ENCODE measurements at places on chromosomes 3 and 15.

DNA sequence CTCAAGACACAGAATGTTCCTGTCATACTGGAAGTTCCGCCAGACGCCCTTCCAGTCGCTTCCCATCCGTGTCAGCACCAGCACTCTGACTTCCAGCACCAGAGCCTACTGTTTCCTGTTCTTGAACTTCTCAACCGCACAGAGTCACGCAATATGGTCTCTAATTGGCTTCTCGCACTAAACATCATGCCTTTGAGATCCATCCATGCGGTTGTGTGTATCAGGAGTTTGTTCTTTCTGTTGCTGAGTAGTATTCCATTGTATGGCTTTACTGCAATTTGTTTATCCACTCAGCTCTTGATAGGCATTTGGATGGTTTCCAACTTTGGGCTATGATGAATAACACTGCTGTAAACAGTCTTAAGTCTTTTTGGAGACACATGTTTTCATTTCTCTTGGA lies 112.1 kb downstream of the LRRK1 start:
- DNase-seq: no peak

- DNase-seq: no peak
These were observed 154.3 kb downstream of the ECT2 start for GRCh38 chr3:172904711-172905373.

DNA sequence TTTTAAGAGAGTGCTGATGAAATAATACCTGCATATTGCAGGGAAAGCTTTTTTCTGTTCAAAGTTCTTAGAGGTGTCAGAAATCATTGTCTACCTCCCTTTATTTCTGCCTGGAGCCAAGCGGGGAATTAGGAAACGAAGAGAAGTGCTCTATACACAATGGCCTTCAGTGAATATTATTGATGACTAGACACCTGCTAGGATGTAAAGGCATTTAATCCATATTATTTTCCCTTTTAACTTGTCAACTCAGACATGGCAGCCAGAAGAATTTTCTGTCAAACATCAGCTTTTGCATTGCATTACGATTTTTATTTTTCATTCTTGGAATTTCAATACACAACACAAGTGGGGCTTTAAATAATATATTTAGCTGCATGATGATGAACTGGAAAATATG lies 24.7 kb downstream of the CADM2 start:
- DNase-seq: no peak

DNA sequence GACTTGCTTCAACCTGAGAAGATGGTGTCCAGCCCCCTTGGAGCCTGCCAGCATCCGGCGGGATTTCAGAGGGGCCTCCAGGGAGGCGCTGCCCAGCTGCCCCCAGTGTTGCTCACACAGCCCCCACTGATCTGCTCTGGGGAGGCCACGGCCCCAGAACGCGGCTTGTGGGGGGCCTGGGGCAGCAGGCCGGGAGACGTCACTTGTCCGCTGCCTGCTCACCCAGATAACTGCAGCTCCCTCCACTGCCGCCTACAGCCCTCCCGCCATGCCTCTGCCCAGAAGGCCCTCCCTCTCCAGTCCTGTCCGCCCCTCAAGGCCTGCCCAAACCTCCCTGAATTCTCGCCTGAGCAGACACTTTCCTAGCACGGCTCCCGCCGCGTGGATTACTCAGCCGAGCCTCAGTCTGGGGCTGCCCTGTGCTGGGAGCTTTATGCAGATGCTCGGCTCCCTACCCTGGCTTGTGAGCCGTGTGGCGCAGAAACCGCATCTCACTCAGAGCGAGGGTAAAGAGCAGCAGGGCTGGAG lies 17.2 kb upstream of the ADIPOQ start:
- no peak for DNase-seq

- DNase-seq: no peak
These were observed 188.3 kb upstream of the CTDSPL start for GRCh38 chr3:37673401-37673800.

DNA sequence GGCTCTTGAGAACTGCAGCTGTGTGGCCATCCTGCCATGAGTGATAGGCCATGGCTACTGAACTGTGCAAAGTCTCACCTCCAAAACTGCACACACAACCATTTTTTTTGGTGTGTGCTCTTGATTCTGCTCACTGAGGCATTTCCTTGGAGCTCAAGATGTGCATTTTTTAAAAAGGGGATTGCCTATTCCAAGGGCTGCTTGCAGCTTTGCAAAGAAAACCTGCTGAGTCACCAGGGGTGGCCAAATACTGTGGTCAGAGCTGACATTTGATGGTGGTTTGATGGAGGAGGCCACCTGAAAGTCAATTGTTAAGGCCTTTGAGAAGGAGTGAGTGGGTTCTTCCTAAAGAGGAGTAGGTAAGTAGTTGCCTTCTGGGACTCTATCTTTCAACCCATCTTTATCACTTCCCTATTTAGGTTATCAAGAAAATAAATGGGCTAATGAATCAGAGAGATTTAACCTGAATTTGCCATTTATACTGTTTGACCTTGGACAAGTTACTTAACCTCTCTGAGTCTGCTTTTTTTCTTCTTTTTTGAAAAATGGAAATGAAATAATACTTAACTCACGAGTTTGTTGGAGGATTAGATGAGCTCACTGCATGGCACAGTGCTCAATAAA lies 87.9 kb downstream of the CHST2 start:
- DNase-seq: no peak

DNA sequence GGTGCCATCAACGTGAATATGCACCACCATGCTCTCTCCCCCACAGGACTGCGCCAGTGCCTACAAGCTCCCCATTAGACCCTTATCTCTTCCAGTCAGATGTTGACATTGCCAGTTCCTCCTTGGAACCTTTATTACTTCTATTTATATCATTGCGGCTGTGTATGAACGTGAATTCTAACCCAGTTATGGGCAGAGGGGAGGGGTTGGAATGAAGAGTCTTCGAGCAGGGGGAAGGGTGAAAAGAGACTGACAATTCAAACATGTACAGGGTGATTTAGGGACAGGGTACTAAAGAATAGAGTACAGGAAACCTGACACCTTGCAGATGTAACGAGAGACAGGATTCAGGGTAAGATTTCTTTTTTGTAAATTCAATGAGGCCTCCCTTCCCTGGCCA lies 41.8 kb upstream of the ST6GAL1 start:
- no peak for DNase-seq

DNA sequence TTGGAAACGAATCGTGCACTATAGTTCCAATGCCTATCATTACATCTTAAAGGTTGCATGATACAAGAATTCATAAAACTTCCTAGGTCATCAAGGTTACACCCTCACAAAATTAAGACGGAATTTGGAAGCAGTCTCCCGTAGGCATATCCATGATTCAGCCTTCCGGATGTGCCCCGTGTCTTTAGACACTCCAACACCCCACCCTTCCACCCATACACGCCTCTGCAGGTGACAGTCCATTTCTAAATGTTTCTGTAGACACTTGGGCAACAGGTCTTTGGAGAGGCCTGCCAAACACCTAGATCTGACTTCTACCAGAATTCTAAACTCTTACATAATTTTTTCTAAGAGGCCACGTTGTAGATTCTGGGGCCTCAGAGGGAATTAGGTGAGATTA lies 49.8 kb downstream of the LDHAL6B start:
- no peak for DNase-seq

DNA sequence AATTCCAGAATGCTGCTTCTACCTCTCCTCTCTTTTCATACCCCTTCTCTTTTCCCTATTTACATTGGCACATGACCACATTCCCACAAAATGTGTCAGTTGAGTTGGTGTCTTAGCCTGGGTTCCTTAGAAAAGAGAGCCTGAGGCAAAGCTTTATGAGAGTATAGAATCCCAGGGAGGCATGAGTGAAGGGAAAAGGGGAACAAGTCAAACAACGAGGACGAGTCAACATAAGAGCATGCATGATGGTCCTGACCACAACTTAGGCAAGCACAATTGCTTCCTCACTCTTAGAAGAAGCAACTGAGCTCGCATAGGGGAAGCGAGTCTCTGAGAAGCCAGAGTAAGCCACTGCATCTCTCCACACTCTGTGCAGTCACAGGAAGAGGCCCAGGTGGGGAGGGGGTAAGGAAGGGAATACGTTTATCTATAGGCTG lies 15.4 kb upstream of the ZNF774 start:
- peak; percentile 40 for DNase-seq

DNA sequence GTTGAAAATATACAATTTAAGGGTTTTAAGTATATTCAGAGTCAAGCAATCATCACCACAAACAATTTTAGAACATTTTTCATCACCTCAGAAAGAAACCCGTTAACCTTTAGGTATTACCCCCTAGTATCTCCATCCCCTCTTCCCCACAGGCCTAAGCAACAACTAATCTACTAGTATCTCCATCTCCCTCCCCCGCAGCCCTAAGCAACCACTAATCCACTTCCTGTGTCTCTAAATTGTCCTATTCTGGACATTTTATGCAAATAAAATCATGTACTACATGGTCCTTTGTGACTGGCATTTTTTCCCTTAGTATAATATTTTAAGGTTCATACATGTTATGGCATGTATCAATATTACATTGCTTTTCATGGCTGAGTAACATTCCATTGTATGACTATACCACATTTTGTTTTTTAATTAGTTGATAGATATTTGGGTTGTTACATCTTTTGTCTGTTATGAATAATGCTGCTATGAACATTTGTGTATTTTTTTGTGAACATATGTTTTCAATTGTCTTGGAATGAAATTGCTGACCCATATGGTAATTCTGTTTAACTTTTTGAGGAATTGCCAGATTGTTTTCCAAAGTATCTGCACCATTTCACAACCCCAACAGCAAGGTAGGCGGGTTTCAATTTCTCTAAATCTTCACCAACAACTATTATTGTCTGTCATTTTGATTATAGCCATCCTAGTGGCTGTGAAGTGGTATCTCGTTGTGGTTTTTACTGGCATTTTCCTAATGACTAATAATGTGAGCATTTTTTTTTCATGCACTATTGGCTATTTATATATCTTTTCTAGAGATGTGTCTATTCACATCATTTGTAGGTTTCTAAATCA lies 215.6 kb upstream of the CD96 start:
- DNase-seq: no peak

- no peak for DNase-seq
These were observed 44.6 kb downstream of the CMTM6 start for GRCh38 chr3:32457971-32458471.

DNA sequence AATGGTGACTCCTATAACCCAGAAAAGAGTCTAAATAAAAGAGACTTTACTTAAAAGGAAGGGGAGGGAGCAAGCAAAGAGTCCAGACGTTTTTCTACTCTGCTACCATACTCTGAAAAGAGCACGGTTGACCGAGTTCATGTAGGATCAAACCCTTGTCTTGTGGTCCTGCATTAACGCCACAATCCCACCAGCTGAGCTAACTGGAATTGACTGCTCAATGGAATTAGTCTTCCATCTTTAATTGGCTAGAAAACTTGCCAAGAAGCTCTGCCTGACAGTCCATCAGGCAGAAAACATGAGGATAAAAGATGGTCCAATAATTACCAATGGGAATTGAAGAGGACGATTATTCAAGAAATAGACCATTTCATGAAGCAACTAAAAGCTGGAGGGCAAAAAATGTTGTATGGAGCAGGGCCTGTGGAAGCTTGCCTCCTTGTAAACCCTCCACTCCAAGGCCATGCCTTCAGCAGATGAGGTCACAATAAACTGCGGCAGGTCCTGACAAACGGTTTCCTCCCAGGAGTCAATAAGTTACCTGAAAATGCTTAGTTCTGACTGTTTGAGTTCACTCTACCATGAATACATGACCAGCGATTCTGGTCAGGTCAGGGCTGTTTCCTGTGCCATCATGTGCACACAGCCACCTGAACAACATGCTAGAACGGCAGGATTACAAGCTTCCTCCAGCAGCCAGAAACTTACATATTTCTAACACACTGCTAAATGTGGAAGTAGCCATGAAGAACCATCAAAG lies 35.6 kb upstream of the ARHGEF3 start:
- no peak for DNase-seq

- no peak for DNase-seq
These were observed 74.6 kb downstream of the ZBTB20 start for GRCh38 chr3:115072265-115073021.

DNA sequence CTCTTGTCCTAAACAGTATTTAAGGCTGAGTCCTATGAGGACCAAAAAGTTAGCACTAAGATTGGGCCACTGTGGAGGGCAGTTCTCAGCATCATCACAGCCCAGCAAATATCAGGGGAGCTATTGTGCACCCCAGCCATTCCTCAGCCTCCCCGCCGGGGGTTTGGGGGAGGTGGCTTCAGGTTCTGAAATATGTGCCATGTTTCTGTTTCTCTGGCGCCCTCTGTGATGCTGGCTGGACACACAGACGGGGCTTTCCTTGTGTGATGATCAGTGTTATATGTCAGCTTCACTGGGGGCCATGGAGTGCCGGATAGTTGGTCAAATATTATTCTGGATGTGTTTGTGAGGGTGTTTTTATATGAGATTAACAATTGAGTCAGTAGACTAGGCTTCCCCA lies 106.8 kb downstream of the GABRG3 start:
- DNase-seq: no peak

- peak; percentile 86 for DNase-seq
These were observed 57.0 kb upstream of the NR2F2 start for GRCh38 chr15:96273317-96274086.

GRCh38 chr3:143578810-143579435 lies 269.3 kb downstream of the SLC9A9 start:
- no peak for DNase-seq

DNA sequence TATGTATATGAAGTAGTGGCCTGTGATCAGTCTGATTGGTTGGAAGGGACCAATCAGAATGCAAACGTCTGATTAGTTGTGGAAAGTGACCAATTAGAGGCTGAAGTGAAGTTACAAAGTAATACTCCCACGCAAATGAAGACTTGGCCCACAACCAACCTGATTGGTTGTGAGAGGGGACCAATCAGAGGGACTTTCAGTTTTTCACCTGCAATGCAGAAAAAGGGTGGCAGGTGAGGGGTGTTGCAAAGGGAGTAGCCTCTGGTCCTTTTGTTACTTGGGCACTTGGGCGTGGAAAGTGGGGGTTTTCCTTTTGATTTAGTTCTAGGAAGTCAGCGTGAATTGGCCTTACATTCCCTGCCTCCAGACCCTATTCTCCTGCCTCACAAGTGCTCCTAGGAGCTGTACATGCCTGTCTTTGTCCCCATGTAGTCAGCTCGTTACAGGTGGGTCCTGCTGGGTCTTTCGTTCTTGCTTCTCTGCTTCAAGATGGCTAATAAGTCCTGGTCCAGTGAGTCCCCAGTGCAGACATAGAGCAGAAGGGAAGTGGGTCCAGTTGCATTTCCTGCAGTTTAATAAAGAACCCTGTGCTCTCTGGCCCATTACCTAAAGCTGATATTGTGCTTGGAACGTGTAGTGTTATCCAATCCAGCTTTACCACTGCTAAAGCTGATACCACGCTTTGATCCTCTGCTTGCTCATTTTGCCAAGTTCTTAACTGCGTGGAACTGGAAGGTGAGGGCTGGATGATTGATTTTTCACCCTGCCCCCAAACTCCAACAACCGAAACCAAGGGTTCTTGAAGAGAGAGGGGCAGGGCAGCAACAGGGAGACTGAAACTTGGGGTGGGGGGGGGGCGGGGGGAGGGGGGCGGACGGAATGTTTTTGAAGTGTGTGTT lies 46.0 kb upstream of the CD47 start:
- DNase-seq: no peak

DNA sequence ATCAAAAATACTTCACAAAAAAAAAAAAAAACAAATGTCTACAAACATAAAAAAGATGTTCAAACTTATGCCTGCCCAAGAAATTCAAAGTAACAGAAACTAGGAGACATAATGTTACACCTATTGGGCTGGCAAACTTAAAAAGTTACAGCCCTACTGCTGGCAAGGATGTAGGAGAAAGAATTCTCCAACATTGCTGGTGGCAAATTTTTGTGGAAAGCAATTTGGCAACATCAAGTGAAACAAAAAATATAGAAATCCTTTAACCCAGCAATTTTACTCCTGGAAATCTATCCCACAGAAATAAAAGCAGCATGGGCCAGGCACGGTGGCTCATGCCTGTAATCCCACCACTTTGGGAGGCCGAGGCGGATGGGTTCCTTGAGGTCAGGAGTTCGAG lies 73.2 kb downstream of the STAG1 start:
- DNase-seq: no peak

Data from T1000 (cell line).